ENCODE measurements at places on chromosomes 5 and 9.
A peak's percentile ranks its signal among the peaks of the same experiment; 100 is the strongest.

GRCh38 chr5:77518304-77518703 is 26.2 kb upstream of the WDR41 start:
- DNase-seq = no peak

DNA sequence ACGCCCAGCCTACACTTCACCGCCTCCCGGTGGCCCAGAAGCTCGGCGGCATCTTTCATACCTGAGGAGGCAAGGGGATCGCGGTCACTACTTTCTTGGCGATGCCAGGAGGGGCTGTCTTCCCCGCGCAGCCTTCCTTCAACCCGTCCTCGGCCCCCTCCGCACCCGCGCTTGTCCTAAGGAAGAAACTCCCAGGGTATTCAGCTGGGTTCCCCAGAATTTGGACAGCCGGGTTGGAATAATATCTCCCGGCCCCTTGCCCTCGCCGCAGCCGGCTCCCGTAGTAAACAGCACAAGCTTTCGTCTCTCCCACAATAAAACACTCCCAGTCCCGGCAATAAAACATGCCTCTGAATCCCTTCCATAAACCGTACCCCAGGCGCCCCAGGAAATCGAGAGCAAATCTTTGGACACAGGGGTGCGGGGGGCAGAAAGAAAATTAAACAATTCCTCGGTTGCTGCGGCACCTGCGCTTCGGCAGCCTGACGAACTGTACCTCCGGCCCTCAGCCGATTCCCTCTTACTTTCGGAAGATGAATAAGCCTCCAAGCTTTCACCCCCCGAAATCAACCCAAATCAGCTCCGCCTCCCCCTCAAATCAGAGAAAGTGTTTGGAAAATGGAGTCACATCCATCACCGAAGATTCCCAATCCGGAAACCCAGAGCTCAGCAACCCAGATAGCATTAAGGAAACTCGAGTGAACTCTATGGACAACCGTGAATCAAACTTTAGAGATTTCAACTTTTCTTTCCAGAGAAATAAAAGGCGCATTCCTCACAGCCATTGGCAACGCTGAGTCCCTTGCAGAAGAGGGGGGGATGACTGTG is 1.1 kb downstream of the OTP start:
- no peak for DNase-seq

- no peak for DNase-seq
Measured at GRCh38 chr5:761854-762710, 22.4 kb downstream of the ZDHHC11B start.

GRCh38 chr5:53475320-53475719 is 5.1 kb upstream of the FST start:
- DNase-seq = no peak

- no peak for DNase-seq
Measured at GRCh38 chr9:108565651-108566378, 290.0 kb downstream of the ACTL7B start.

GRCh38 chr5:57033503-57033902 is 81.6 kb upstream of the MIER3 start:
- DNase-seq = no peak

DNA sequence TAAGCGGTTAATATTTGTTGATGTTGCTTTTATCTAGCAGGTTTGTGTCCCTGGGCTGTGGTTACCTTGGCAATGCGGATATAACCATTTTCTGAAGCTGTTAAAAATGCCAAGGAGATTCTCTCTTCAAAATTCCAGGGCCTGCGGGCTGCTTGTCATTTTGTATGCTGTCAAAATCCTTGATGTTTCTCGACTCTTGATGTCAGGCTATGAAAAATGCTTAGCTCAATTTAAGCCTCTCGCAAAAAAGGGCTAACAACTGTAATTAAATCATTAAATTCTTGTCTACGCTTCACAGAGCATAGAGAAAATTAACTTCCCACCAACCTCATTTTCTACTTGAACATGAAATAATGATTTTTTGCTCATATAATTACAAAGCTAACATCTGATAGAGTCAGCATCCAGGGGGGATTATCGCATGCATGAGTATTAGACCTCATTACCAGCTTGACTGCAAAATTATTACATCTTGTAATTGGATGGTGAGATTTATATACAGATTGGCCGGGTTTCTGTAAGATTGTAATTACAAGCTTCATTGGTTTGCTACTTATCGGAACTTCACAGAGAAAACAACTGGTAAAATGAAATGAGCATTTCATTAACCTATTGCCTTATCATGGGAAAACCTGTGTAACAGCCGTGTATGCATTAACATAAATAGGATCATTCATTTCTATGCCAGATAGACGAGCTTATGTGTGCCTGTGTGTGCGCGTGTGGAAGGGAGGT is 83.1 kb upstream of the IRX1 start:
- DNase-seq = no peak

- DNase-seq = no peak
Measured at GRCh38 chr9:109418827-109419226, 79.3 kb downstream of the PTPN3 start.

DNA sequence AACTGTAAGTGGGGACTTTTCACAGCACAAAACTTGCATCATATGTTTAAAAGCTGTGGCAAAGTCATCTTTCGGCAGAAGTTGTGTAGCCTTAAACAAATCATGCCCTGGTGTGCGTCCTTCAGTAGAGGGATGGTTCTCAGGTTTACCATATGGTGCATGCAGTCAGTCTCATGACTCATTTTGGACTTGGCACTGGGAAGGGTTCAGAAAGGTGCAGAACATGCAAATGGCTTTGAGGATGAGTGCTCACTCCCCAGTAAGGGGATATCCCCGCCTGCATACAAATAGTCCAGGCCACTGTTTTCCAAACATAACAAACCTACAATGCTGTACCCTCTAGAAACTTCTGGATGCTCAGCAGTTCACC is 260.3 kb downstream of the NDUFS4 start:
- DNase-seq = no peak

DNA sequence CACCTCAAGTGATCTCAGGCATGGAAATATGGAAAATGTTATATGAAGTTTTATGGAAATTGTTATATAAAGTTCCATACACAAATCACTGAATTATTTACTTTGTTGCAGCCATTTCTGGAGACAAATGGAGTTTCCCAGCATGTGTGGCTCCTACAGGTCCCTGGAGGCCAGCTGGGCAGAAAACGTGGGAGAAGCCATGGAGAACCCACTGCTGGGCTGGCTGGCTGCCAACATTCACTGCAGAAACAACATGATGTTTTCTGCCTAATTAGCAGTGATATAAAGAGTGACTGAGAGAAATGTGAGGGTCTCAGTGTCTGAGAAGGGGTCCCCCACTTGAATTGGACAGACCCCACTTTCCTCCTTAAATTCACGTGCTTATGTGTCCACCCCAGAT is 208.8 kb upstream of the IRX2 start:
- DNase-seq = no peak

DNA sequence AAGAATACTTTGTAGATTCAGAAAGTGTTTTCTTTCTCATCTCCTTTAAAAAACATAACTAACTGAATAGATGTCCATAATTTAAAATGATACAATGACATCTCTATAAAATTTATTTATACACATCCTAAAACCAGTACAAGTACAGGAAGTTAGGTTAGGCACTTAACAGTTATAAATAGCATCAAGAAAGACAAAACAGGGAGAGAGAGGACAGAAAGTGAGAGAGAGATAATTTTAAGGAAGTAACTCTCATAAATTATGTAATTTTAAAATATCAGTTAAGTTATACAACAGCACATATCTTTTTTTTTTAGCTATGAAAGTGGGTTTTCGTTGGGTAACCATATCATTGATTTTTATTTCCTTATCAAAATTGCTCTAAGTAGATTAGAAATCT is 1068.6 kb downstream of the TAF11L14 start:
- DNase-seq = no peak

GRCh38 chr5:67094476-67095300 is 101.9 kb downstream of the CD180 start:
- no peak for DNase-seq

DNA sequence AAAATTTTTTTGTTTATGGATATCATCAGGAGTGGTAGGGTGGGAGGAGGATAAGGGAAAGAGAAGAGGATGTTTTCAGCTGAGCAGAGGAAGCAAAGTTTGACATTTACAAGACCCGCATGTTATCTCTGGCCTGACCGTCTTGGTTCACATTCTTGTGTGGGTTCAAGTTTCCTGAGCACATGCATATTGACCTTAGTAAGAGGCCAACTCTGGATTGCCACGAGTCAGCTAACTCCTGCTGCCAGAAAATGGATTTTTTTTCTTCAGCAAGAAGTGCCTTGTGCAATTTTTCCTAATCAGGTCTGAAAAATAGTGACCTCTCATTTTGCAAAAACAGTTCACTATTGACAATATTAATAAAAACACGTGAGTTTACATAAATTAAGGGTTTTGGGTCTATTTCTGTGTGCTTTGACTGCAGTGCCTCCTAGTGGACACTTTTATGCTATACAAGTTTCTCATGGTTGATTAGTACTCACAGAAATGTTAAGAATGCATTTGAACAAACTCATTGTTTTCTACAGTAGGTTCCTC is 27.1 kb upstream of the BASP1 start:
- no peak for DNase-seq

- peak; percentile 13 for DNase-seq
Measured at GRCh38 chr5:127229185-127229889, 61.3 kb upstream of the MEGF10 start.

DNA sequence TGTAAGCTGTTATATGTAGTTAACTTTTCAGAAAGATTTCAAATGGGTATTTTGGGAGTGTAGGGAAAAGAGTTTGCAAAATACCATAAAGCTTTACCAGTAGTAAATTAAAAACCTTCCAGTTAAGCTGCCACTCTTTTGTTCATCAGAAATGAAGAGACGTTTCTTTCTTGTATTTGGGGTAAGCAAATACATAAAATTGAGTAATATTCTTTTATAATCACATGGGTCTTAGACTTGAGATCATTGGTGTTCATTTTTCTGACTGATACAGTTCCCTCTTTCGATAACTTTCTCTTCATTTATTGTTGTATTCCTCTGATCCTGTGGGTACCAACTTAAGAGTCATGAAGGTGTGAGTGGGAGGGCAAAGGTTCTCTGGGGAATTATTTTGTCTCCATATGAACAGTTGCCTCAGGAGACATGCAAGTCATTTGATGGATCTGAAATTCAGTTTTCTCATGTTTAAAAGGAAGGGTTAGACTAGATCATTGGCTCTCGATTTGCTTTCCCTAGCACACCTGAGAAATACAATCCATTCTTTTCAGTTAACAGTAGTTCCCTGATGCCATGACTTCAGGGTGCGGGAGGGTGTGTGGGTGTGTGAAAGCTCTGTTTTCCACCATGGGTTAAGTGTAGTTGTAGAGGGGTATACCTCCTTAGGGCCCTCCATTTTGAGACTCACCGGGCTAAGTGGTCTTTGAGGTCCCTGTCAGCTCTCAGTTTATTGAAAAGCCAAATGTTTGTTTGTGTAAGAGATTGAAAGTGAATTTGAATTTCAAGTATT is 47.7 kb downstream of the CNTRL start:
- no peak for DNase-seq

GRCh38 chr9:79053598-79053997 is 518.2 kb upstream of the TLE4 start:
- no peak for DNase-seq

DNA sequence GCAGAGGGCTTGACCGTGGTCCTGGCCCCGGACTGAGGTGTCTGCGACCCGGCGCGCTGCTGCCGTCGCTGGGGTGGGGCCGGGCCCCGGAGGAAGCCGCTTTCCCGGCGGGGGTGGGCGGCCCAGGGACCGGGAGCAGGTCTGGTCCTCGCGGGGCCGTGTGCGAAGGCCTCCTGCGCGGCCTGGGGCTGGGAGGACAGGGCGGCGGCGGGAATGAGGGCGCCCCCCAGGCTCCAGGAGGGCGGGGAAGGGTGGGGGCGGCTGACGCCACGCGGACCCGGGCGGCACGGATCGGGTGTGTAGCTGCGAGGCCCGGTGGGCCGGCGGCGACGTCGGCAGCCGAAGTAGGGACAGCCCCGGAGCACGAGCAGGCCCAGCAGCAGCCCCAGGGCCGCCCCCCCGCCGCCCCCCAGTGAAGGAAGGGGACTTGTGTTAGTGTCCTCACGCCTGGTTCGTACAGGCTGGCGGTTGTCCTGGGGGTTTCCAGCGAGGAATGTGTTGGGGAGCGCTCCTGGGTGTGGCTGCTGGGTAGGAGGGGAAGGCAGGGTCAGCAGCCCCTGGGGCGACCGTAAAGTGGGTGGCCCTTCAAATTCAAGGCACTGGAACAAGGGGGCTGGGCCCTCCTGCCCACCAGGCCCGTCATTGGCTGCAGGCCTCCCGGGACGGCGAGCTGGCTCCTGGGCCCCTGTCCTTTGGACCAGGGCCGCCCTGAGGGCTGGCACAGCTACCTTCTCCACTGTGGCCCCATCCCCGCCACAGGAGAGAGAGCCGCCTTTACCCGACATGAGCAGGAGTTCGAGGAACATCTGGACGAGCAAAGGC is 597 bp upstream of the TMEM250 start:
- peak; percentile 30 for DNase-seq

DNA sequence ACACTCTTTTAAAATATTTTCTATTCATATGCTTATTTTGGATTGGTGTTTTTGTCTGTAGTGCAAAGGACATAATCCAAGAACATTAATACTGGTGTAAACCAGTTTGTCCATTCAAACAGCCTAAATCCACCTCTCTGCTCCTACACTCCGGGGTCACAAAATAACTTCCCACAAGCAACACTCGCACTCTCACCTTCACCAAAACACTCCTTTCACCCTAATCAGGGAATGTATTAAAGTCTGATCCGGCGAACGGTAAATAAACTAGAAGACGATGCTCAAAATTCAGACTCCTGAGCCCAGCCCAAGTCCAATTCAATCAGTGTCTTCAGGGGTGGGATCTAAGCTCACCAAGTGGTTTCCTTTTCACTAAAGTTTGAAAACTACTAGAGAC is 649 bp downstream of the AP3B1 start:
- DNase-seq = no peak

DNA sequence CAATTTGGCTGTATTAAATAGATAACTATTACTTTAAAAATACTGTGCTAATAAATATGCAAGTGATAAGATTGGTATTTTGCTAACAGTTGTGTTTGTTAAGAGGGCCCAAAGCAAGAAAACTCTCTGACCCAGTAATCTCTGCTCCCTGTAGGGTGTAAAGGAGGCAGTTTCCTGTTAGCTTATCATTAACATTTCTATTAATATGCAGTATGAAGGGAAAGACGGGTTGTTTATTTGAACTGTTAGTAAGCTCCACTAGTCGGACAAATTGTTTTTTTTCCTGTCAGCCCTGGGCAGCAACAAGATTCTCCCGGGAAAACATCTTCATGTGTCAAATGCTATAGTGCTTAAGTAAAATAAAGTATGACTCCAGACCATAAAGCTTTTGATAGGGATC is 35.6 kb downstream of the ERP44 start:
- no peak for DNase-seq

GRCh38 chr5:172835994-172836356 is 1.9 kb downstream of the ERGIC1 start:
- no peak for DNase-seq

Measured in T-helper 9 cell (primary cell).